ENCODE measurements at places on chromosomes 16 and 17. TPM values are rescaled to one million over a fixed set of nuclear protein-coding genes. Genes with fewer than 3 reads are reported as not detected.

Gene CDRT15
- polyA plus RNA-seq: not detected

Gene NUPR1
- polyA plus RNA-seq: 117 TPM

Gene CA5A
- under 0.01 TPM for polyA plus RNA-seq

Gene SLC6A2
- polyA plus RNA-seq: not detected

Gene CFAP119
- polyA plus RNA-seq: 21.4 TPM

Gene RNF222
- polyA plus RNA-seq: not detected

Gene OGFOD1
- 3.2 TPM for polyA plus RNA-seq
